Right cardiac atrium (tissue), 5 donors: ENCODE measurements at places on chromosomes 16 and 17. TPM values are rescaled to one million over a fixed set of nuclear protein-coding genes. Genes with fewer than 3 reads are reported as not detected.

DNA sequence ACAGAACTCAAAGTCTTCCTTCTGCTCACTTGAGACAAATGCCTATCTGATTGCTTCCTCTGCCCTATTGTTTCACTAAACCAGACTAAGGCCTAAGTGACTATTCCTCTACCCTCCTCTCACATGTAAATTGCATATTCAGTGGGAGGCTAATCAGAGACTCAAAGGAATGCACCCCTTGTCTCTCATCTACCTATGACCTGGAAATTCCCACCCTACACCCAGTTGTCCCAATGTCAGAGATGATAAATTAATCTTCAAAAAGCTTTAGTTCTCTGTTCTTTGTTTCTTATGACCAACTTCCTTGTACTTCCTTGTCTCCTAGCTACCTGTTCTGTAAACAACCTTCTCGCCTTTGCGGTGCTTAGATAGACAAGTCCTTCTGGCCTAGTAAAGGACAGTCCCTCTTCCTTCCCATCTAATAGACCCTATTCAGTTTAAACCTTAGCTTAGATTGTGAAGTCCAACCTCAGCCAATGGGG, 76.0 kb downstream of the EMP2 start:
- no peak for DNase-seq

- DNase-seq = no peak
These were observed 940.4 kb downstream of the KCNJ2 start for GRCh38 chr17:71109697-71110096.

DNA sequence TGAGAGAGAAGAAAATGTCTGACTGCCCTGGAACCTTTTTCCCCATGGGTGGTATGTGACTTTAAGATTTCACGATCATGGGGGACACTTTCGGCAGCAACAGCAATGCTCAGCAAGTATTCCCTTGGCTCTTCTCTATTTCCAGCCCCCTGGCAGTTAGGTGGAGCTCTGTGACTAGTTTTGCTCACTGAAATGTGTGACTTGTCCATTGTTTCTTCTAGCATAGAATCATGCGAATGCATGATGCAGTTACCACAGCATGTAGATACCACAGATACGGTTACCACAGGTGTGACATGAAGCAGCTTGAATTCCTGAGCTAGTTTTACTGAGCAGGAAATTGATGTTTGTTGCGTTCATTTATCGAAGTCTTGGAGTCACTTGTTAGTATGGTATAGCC, 1034.5 kb upstream of the EEF2KMT start:
- DNase-seq = no peak

The SLC5A10 gene
- 0.61 TPM for polyA plus RNA-seq

The CCL15 gene
- not detected for polyA plus RNA-seq

The GPR179 gene
- 0.07 TPM for polyA plus RNA-seq

The NEURL4 gene
- polyA plus RNA-seq = 23.8 TPM

DNA sequence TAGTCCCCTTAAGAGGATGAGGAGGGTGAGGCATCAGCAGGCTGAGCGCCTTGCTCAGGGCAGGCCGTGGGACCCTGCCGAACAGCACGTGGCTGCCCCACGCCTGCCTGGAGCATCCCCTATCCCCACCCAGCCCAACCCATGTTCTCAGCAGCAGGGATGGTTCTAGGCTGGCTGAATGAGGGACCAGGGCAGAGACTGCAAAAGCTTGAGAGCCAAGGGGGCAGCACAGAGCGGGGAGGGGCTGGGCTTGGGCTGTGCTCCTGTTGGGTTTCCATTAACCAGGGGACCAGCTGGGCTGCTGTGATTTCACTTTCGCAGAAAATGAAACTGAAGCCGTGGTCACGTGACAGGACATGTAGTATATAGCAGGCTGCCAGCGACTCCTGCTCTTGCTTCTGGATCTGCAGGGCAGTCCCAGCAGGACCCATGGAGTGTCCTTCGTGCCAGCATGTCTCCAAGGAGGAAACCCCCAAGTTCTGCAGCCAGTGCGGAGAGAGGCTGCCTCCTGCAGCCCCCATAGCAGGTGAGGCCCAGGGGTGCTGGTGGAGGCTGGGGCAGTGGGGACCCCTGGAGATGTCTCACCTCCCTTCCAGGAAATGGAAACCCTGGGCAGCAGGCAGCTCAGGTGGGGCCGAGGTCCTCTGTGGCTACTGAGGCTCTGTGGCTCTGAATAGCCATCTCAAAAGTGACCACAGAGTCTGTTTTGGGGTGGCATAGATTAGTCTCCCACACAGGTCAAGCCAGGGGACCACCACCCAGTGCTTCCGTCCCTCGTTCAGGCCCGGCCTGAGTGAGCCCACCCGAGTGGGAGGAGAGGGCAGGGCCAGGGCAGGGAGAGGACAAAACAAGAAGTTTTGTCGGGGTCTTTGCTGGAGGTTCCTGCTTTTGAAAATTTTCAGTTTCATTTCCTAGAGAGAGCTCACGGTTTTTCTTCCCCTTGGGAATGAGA, 2.9 kb downstream of the RNF213 start:
- DNase-seq = peak; percentile 87

DNA sequence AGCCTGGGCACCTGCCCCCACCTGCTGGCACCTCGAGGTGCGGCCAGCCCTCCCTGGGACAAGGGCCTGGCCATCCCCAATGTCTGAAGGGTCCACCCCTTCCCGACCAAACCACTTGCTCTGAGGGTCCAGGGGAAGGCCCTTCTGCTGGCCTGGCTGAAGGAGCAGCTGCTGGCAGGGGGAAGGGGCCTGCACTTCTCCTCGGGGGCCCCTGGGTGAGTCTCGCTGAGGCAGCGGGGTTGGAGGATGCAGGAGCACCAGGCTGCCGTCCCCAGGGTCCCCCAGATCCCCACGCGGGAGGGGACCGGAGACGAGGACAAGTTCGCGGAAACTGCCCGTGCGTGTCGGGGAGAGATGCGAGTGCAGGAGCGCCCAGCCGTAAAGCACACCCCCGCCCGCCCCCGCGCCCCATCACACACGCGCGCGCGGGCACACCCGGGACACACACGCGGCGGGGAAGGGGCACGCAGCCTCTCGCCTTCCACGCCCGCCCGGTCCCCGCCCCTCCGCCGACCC, 725 bp upstream of the CACNA1H start:
- DNase-seq = no peak

The CHST5 gene
- 0.11 TPM for polyA plus RNA-seq

- DNase-seq = peak; percentile 32
These were observed 21.1 kb upstream of the DOK4 start for GRCh38 chr16:57507136-57508034.

DNA sequence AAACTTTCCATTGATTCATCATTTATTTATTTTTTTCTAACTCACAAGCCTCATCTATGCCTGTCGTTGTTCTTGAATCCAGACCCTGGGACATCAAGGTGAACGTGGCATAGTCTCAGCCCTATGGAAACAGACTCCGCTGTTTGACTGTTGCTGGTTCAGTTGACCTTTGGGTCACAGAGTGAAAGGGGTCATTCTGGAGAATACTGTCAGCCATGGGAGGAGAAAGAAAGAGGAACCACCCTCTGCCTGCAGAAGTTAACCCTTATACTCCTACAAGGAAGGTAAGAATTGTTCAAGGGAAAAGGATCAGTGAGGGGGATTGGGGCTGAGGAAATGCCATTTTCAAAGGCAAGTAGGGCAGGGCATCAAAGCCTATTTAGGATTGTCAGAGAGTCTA, 387.6 kb upstream of the MAF start:
- DNase-seq = no peak

DNA sequence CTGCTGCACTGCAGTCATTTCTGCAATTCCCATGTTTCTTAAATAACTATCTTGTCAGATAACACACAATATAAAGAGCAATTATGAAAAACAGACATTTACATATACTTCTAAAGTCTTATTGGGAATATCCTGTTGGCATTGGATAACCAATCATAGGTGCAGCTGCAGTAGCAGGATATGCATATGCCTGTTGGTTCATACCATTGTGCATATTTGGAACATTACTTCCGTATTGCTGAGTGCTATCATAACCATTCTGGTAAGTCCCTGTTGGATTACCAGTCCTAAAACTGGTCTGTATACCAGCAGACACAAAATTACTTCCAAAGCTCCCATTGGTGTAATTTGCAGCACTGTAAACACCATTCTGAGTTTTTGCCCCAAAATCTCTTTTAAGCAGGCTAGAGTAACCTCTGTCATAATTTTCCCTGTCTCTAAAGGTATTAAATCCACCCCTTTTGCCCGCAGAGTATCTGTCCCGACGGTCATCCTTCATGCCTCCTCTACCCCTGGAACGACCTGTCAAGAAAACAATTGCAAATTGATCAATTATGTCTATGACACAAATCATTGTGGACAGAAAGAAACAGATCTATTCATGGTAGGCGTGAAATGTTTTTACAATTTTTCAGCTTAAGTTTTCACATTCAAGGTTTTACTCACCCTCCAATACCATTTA, 3.1 kb upstream of the POLG2 start:
- DNase-seq = no peak

GRCh38 chr16:76278086-76278485, 885 bp downstream of the CNTNAP4 start:
- DNase-seq = no peak

GRCh38 chr16:88539652-88540345, 30.4 kb upstream of the ZC3H18 start:
- DNase-seq = peak; percentile 48

DNA sequence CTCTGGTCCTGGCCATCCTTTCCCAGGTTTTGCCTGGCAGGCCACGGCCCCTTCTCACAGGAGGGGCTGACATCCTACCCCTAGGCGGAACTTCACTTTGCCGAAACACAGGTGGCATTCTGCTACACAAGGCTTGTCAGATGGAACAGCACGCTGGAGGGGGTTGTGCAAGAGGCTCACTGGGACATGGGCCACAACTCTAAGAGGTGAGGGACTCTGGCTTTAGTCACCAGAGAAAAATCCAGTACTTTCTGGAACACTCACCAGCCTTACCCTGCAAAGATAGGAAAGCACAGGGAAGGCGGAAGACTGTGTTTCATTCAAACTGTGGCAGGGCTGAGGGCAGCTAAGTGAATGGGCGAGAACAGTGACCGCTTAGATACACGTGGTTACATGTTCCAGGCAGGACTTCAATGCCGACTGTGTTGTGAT, 18.3 kb downstream of the CDC42EP4 start:
- DNase-seq = peak; percentile 64

DNA sequence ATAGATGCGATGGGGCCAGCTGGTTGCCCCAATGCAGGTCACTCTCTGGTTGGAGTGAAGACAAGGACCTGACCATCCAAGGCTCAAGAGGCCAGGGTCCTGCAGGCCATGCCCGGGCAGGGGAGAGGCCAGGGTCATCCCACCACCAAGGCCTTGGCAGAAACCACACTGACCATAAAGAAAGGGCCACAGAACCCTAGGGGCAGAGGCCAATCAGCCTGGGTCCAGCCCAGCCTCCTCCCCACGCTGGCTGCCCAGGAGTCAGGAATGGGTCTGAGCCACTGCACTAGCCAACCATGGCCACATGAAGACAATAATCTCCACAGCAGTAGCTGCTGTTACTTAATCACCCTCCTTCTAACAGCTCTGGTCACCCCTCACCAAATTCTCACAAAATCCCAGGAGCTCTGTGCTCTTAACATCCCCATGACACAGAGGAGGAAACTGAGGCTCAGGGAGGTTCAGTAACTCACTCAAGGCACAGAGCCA, 10.2 kb upstream of the BCAR1 start:
- peak; percentile 31 for DNase-seq

DNA sequence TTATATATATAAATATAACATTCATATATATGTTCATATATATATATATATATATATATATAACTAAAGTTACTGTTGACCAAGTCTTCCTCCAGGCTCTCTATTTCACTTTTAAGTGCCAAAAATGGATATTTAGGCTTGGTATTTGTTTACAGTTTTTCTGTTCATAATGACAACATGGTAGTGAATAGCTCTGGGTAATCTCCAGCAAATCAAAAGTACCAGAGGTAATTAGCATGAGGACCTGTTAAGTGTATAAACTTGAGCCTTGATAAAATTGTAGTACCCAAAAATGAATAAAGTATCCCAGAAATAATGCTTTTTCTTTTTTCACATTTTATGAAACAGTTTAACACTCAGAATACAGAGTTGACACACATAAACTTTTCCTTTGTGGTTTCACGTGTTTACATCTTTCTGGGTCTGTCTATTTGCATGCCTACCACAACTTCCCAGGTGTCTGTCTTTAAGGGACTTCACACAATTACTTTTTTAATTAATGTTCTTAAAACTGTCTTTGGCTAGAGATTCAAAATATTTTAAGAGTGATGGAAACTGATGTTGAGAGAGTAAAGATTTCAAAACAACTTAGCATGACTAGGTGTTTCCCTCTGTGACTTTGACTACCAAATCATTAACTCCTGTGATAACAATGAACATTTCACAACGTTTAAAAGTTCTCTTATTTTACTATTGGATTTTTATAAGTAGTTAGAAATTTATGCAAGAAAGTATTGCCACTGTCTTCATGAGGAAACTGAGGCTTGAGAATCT, 47.9 kb downstream of the RABEP1 start:
- no peak for DNase-seq

- DNase-seq = no peak
These were observed 299.8 kb downstream of the CNTNAP4 start for GRCh38 chr16:76577003-76577402.

DNA sequence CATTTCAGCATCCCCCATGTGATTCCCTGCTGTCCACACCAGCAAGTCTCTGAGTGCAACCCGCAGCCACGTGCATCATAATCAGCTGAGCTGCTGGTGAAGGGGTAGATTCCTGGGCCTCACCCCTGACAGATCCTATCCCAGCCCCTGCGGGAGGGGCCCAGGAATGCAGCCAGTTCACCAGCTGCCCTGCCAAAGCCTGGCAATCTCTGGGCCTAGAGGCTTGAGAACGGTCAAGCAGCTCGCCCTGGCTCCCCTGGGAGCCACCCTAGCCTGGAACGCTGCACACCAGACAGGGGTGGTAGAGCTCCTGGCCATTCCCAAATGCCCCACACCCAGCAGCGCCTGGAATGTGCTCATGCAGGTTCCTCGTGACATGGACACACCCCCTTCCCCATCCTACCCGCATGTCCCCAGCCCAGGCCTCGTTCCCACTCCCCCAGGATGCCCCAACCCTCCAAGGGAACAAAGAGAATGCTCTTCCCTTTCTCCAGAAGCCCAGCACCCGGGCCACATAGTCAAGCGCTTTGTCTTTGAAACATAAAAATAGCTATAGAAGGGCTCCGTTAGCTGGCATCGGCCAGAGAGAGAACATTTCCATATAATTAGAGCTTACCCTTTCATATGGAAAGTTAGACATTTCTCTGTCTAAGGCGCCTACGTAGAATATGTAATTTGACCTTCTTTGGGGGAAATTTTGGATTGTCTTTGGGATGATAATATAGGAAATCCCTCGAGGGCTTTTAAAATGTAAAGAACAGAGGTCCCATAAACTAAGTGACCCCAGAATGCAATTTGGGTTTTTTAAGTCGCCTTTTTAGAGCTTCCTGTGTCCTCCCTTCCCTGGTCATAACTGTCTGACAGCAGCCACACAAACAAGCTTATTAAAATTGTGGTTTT, 3.4 kb downstream of the CEP295NL start:
- DNase-seq = peak; percentile 51

- DNase-seq = no peak
These were observed 22.0 kb upstream of the HAS3 start for GRCh38 chr16:69083306-69083941.

The SLFN13 gene
- polyA plus RNA-seq = 0.95 TPM

- DNase-seq = no peak
These were observed 116.9 kb downstream of the USP22 start for GRCh38 chr17:20925954-20926353.
